Lung microvascular endothelial cell (primary cell): ENCODE measurements at places on chromosomes 6 and 20.
A peak's percentile ranks its signal among the peaks of the same experiment; 100 is the strongest.

- DNase-seq, result peak; percentile 90
These were observed 167.4 kb downstream of the SASH1 start for GRCh38 chr6:148509800-148510581.

- no peak for DNase-seq
These were observed 14.2 kb downstream of the MAP7 start for GRCh38 chr6:136535880-136536650.

- no peak for DNase-seq
These were observed 1.1 kb downstream of the SOD2 start for GRCh38 chr6:159691963-159692287.

- DNase-seq, result peak; percentile 25
These were observed 200.9 kb upstream of the EYA4 start for GRCh38 chr6:133040094-133040802.

- no peak for DNase-seq
These were observed 51.2 kb upstream of the SLC22A1 start for GRCh38 chr6:160070427-160070826.

GRCh38 chr20:48983423-48984400, 62.2 kb downstream of the ARFGEF2 start:
- peak; percentile 97 for DNase-seq

GRCh38 chr6:41367700-41368099, 32.3 kb downstream of the NCR2 start:
- peak; percentile 75 for DNase-seq

DNA sequence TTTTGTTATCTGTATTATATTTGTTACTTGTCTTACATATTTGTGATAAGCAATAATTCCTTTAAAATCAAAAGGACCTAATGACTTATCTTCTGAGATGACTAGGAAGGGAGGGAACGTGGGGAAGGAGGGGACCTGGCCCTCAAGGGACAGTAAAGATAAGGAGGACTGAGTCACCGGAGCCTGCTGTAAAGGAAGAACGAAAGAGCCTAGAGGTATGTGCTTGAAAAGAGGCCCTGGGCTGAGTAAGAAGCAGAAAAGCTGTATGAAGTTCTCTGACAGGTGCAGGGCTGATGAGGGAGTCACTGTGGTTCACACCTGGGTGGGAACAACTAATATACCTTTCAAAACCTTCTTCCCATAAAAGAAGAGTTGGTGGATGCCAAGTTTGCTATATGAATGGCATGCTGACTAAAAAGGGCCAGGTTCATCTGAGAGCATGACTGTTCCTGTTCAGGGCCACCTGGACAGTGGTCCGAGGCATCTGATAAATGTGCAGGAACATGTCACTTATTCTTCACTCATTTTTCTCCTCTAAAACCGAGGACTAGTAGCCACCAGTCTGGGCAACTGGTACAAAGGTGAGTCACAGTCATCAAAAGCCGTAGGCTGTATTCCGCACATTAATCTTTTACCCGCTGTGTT, 111.3 kb downstream of the TNFAIP3 start:
- no peak for DNase-seq

GRCh38 chr20:19620446-19620845, 137.6 kb upstream of the RIN2 start:
- DNase-seq, result no peak

DNA sequence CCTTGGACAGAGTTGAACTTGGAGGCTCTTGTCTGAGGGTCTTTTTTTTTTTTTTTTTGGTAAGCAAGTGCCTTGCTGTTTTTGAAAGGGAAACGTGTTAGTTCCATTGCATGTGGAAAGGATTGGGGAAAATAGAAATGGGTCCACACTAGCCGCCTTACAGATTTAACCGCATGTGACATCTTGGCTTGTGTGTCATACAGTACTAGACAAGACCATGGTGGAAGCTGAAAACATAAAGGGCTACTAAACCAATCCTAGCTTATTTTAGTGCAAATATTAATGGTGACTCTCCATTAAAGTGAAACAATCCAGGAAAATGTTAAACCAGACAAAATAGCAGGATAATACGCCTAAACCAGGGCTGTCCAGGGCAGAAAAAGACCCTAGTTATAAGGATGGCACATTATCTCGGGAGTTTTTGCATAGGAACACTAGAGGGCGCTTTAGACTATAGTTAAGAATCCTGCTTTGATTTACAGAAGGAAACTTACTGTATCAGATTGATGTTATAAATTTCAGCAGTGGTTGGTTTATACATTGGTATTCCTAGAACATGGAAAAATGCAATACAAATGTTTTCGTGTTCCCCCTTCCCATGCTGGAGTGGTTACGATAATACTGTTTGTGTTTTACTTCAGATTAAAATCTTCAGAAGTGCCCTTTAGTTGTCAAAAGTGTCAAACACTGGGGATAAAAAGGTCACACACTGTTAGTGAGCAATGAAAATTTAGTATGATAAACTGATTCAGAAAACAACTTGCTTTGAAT, 59.8 kb upstream of the DEK start:
- peak; percentile 70 for DNase-seq
